ENCODE measurements at places on chromosomes 12 and 14.

DNA sequence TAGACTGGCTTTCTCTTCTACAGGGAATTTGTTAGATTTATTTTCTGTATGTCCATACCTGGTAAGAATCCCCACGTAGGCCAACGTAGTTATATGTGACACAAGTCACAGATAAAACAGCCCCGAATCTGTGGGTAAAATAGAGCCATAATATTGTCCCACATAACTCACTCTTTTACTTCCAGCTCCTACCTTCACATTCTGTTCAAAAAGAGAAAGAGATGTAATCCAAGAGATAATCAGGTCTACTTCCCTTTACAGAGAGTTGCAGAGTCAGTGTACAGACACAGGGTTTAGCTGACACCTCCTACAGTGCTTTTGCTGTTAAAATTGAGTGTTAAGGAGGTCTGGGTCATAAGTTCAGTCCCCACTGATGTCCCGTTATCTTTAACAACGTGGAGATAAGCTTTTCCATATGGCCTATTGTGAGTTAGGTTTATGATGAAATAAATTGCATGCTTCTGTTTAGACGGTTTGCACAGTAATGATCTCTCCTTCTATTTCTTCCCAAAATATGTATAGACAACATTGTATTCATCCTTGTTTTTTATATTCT, 446.5 kb downstream of the ADAMTS20 start:
- DNase-seq: no peak

- DNase-seq: no peak
These were observed 49.3 kb upstream of the TSPAN11 start for GRCh38 chr12:30877105-30877875.

GRCh38 chr14:103302966-103303365, 31.1 kb upstream of the EIF5 start:
- DNase-seq: no peak

- DNase-seq: no peak
These were observed 74.6 kb upstream of the TMTC1 start for GRCh38 chr12:29858270-29858786.
